Activated naive CD4-positive, alpha-beta T cell treated with Interleukin-2 at 50 U/mL for 16 hours (primary cell): ENCODE measurements at places on chromosomes 6 and 20.

- DNase-seq: no peak
These were observed 159.0 kb downstream of the ZNF217 start for GRCh38 chr20:53434662-53435061.

DNA sequence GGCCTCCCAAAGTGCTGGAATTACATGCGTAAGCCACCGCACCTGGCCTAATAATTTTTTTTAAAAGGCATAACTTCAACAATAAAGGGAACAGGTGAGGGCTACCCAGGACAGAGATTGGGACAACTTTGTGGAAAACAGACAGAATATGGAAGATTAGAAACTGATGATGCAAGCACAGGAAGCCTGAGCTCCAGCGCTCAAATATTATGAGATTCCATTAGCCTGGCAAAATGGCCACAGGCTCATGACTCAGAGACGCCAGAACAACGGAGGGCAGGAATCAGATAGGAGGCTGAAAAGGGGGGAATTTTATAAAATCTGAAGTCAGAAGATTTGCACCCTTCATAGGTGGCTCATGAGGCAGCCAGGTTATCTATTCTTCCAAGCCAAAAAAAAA lies 103.1 kb upstream of the MRPS10 start:
- DNase-seq: no peak

- DNase-seq: no peak
These were observed 61.7 kb upstream of the NUP153 start for GRCh38 chr6:17768388-17768787.

GRCh38 chr6:134175532-134176263 lies 123.3 kb upstream of the SLC2A12 start:
- peak; percentile 53 for DNase-seq

DNA sequence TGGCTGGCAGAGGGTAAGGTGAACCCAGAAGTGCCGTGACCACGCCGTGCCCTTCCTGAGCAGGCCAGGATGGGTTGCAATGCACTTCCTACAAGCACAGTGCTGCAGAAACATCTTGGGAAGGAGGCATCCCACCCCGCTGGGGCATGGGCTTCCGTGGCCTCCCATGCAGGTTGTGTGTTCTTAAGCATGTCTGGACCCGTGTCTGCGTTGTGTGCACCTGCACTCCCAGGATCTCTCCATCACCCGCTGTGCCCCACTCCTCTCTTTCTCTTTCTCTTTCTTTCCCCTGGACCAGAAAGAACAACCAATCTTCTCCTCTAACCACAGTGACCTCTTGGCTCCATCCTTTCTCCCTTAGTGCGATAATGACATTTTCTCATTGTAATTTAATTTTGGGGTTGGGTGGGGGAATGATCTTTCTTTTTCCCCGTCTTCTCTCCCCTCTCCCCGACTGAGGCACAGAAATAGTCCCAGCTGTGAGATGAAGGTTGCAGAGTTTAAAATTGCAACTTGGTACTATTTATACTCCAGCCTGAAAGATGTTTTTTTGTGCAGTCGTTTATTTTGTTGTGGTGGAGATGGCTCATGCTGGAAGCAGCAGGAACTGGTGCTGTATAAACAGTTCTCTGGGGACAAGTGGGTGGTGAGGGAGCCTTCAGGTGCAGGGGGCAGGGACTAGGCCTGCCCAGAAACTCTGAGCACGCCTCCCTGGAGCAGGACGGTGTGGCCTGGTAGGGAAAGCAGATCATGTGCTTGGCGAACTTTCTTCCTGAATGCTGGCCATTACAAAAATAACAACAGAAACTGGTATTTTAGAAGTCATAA lies 20.5 kb downstream of the BCAS4 start:
- no peak for DNase-seq

DNA sequence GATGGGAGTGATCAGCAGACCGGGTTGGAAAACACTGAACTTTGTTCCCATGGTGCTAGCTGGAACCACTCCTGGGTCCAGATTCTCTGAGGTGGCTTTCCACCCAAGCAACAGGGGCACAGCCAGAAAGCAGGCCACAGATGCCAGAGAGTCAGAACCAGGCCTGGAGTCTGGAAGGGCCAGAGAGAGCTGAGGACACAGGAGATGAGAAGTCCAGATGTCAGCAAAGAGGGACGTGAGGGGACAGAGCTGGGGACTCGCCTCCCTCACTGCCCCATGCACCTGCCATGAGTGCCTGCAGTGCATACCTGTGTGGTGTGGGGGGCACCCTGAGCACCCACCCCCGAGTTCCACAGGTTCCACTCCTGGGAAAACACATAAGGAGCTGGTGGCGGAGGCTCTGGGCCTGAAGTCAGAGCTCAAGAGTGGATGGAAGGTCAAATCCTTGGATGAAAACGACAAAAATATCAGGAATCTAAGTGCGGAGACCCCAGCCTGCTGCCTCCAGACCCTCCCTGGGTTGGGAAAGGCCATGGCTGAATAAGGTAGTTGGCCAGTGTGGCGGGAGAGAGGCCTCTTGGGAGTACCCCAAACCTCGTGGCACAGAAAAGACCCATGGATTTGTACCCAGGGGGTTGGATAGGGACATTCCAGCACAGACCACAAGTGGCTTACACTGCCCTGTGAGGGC lies 224.2 kb downstream of the SYNDIG1 start:
- no peak for DNase-seq

- DNase-seq: no peak
These were observed 17.5 kb downstream of the PPARD start for GRCh38 chr6:35359744-35360348.

DNA sequence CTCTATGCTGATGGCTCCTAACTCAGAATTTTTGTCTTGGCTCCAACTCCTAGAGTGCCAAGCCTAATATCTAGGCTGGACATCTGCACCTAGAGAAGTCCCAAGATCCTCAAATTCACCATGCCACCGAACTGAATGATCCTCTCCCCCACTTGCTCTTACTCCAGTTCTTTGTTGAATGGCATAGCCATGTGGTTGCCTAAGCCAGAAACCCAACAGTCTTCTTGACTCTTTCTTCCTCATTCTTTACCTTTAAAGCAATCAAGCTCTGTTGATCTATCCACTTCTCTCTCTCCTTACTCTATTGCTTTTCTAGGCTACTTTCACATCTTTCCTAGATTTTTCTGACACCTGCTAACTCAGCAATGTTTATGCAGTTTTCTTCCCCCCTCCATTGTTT lies 126.5 kb upstream of the FOXO3 start:
- DNase-seq: no peak
